ENCODE measurements at places on chromosomes 16 and 17.

- DNase-seq = peak; percentile 23
These were observed 692 bp upstream of the SOCS1 start for GRCh38 chr16:11256661-11257130.

- no peak for DNase-seq
These were observed 42.4 kb downstream of the PPL start for GRCh38 chr16:4894276-4895150.

- peak; percentile 31 for DNase-seq
These were observed 265.8 kb upstream of the TNRC6C start for GRCh38 chr17:77692571-77693161.

DNA sequence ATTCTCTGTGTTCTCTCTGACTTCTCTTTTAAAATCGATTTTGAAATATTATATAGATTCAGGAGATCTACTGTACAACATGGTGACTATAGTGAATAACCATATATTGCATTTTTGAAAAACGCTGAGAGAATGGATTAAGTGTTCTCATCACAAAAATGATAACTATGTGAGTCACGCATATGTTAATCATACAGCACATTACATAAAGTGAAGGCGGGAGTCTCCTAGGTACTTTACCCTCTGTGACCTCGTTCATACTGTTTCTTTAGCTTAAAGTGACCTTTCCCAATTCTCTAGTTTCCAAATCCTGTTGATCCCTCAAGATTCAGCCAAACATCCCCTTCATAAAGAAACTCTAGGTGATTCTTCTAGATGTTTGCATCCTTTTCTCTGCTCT lies 3.1 kb upstream of the KRTAP3-2 start:
- DNase-seq = no peak

GRCh38 chr16:23156946-23157460 lies 7.8 kb upstream of the USP31 start:
- no peak for DNase-seq

DNA sequence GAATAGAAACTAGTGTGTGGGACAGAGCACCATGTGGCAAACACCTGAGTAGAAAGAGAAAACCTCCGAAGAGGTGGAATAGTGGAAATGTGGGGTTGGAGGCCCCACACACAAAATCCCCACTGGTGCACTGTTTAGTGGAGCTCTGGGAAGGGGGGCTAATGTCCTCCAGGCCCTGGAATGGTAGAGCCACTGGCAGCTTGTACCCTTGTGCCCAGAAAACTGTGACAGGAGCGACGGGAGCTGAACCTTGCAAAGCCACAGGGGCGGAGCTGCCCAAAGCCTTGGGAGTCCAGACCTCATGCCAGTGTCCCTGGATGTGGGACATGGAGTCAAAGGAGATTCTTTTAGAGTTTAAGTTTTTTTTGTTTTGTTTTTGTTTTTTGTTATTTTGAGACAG lies 50.6 kb downstream of the RNF112 start:
- no peak for DNase-seq

DNA sequence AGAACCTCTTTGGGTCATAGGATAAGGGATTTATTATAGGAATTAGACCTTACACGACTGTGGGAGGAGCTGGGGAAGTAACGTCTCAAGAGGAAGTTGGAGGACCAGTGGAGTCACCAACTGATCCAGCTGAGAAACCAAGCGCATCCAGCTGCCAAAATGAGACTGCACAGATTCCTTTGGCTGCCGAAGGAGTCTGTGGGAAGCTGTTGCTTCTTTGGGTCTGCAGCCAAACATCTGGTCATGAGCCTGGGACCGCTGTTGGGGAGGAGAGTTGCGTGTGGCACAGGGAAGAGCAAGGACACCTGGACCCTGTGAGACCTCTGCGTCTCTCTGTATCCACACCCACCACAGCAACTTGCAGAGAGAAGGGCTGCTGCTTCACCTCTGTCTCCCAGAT lies 2.4 kb upstream of the NACA2 start:
- DNase-seq = no peak

DNA sequence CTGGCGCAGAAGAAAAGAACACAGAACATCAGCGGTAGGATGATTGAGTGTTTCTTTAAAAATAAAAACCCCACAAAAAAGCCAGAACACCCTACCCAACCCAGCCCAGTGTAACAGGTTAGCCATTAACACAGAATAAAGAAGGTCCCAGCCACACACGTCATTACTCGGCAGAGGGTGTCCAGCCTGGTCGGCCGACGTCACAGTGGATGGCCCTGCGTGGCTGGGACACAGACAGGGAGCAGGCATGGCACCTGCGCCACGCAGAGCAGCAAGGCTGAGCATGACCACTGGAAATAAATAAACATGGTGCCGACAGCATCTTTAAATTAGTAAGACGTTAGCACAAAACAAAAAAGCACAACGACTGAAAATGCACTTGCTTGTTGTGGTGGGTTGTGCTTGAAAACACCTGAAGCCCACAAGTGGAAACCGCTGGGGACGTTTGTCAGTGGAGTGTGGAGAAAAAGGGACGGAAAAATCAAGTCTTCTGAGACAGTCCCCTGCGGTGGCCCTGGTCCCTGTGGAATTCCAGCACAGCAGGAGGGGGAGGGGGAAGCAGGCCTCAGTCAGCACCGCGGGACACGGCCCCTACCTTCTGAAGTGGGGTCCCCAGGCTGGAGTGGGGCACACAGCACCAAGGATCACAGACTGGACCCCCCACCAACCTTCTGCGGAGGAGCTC lies 39.2 kb downstream of the SLC7A5 start:
- no peak for DNase-seq

GRCh38 chr17:2636169-2636930 lies 42.9 kb downstream of the PAFAH1B1 start:
- DNase-seq = no peak

- no peak for DNase-seq
These were observed 145.9 kb downstream of the CLEC16A start for GRCh38 chr16:11090232-11090631.

GRCh38 chr16:12901597-12902461 lies at the start of gene SHISA9:
SHISA9 (plus strand) TSS chr16:12901598.
- DNase-seq = no peak

GRCh38 chr17:72523491-72523890 lies 402.7 kb downstream of the SOX9 start:
- no peak for DNase-seq

- no peak for DNase-seq
These were observed 66.7 kb downstream of the NUP88 start for GRCh38 chr17:5352681-5353289.

DNA sequence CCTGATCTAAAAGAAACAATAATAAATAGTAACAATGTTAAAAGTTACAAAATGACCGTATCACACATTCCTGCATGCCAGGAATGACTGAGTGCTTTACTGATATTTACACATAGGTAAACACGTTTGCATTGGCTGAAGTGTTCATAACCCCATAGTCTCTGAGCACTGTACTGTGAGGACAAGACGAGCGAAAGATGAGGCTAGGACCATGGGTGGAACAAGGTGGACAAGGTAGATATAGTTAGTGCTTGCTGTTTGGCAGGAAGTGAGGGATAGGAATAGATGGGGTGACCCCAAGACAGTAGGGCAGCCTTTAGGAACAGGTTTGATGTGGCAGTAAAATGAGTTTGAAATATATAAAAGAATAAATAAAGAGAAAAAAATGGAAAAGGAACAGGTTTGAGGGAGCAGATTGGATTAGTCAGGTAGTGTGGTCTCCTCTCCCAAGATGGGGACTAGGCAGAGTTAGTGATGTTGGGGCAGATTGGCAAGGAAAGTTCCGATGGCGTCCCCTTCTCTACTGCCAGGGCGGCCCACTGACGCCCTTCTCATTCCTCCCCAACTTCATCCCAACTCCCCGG lies 452 bp upstream of the E2F4 start:
- DNase-seq = no peak

DNA sequence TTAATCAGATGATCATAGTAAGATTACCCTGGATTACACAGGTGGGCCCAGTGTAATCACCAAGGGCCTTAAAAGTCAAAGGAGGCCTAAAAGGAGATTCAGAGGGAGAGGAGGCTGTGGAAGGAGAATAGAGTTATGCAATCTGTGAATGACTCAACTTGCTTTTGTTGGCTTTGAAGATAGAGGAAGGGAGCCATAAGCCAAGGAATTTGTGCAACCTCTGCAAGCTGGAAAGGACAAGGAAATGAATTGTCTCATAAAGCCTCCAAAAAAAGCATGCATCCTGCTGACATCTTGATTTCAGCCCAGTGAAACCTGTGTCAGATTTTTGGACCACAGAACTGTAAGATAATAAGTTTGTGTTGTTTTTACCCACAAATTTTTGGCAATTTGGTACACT lies 109.6 kb downstream of the CNTNAP4 start:
- no peak for DNase-seq

DNA sequence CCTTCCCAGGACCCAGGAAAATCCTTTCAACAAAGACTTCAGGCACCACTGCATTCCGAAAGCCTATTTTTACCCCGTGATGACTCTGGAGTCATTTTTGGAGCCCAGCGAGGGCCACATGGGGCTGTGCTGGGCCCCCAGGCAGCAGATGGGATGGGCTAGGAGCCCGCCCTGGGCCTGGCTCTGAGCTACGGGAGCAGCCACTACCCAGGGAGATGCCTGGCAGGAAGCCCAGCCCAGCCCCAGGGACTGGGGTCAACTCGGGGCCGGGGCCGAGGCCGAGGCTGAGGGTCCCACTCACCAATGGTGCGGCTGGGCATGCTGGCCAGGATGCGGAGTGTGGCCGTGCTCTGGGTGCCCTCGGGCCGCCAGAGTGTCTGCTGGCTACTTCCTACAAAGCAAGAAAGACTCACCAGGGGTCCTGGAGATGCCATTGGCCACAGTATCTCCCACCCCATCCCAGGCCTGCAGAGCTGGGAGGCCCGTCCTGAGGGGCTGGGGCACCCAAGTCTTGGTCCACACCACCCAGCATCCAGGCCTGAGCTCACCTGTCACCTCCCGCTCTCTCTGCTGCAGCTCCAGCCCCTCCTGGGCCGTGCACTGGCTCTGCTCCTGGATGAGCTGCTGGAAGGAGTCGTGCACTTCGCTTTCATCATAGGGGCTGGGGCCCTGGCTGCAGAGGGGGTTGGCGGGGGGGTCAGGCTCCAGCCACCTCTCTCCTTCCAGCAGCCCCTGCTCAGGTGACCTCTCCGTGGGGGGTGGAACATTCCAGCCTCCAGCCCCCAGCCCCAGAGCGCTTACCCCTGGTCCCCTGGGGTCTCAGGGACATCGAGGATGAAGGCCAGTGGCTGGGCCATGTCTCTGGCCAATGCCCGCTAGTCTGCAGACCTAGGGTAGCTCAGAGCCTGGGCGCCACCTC lies 2.3 kb downstream of the TMC6 start:
- DNase-seq = no peak

- no peak for DNase-seq
These were observed 45.7 kb upstream of the TANC2 start for GRCh38 chr17:62920300-62920699.

- DNase-seq = no peak
These were observed 52.4 kb downstream of the CFDP1 start for GRCh38 chr16:75380870-75381269.

DNA sequence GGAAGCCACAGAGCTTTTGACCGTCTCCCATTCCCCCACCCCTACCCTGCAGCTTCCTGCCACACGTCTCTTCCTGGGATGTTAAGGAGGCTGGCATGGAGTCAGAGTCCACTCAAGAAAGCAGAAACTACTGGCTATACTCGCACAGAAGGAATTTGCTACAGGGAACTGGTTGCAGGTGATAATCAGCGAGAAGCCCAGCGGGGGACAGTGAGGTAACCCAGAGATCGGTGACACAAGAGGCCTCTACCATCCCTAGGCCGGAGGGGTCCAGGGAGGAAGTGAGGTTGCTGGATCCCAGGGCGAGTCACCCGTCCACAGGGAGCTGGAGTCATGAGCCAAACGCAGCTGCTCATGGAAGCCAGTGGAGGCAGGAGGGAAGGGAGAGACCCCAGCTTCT lies 93.7 kb downstream of the SDK2 start:
- no peak for DNase-seq

DNA sequence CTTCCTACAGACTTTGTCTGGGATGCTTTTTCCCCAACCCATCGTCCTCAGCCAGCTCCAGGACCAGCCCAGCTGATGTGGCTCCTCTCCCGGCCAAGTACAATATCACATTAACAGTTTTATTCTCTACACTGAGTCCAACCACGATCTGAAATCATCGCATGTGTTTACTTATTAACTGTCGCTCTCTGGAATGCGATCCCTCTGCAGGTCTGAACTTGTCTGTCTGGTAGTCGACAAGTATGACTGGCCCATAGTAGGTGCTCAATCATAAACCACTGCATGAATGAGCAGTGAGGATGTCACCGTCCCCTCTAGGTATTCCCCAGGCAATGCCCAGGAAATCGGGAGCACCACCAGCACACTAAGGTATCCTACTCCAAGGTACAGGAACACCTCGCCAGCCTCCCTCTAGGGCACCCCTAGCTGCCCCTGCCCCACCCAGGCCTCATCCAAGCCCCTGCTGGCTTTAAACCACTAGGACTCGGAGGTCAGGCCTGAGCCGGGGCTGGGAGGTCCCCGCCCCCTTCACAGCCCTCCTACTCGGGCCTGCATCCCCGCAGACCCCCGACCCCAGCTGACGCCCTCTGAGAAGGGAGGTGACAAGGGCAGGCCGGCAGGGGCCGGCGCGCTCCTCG lies 27.7 kb downstream of the RTN4RL1 start:
- no peak for DNase-seq

GRCh38 chr16:28883221-28883996 lies 5.1 kb downstream of the ATP2A1 start:
- DNase-seq = no peak

DNA sequence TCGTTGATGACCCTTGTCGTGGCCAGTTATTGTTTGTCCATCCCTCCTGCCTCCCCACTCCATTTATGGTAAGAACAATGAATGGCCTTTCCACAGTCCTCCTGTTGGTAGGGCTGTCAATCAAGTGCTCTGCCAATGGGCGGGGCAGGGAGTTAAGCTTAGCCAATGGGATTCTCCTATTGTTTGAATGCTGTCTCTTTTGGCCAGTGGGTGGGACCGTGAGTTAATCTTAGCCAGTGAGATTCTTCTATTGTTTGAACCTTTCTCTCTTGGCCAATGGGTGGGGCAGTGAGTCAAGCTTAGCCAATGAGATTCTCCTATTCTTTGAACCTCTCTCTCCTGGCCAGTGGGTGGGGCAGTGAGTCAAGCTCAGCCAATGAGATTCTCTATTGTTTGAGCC lies 85.4 kb downstream of the IRX3 start:
- no peak for DNase-seq

DNA sequence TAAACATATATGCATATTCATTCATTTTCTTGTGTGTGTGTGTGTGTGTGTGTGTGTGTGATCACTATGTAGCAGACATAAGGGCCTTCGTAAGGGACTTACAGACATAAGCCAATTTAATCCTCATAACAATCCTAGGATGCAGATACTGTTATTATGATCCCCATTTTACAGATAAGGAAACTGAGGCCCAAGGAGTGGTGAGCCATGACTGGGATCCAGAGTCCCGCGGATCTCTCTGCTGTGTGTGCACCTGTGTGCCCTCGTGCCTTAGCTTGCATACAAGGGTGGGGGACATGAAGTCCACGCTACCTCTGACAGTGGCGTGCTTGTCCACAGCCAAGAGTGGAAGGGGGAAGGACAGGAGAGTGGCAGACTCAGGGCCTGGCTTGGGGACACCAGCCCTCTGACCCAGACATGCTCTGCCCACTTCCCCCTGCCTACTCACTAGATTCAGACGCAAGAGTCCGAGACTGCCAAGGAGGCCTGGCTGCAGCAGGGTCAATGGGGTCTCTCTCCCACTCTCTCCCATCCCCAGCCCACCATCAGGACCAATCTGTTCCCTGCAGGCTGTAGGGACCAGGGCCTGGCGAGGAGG lies 9.8 kb upstream of the SMTNL2 start:
- no peak for DNase-seq

- DNase-seq = no peak
These were observed 10.8 kb upstream of the WSCD1 start for GRCh38 chr17:6059406-6059805.

- no peak for DNase-seq
These were observed 6.7 kb upstream of the EVI2A start for GRCh38 chr17:31328160-31328535.
